ENCODE measurements at places on chromosomes 1 and 21.
A peak's percentile ranks its signal among the peaks of the same experiment; 100 is the strongest.

- DNase-seq, result no peak
These were observed 227.8 kb upstream of the RAB4A start for GRCh38 chr1:229043115-229043514.

DNA sequence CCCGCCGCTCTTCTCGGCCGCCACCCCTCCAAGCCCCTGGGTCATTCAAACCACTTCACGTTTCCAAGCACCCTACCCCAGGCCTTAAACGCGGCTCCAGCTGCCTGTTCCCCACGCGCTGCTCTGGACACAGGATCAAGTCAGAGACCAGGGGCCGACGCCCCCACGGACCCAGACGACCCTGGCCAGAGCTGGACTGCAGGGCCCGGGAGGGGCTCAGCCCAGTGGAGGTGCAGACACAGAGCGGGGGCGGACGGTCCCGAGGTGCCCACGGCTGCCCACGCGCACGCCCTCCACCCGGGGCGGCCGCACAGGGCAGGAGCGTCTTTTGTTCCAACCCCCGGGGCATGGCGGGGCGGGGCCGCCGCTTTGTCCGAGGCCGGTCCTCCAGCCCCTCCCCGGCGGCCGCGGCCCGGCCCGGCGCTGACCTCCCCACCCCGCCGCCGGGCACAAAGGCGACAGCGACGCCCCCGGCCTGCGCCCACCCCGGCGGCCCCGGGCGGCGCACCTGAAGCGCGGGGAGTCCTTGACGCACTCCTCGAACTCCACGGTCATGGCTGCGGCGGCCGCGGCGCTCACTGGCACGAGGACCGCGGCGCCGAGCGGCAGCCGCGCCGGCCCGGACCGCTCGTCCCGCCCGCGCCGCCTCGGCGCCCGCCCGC is 338 bp downstream of the ACAP3 start:
- no peak for DNase-seq

DNA sequence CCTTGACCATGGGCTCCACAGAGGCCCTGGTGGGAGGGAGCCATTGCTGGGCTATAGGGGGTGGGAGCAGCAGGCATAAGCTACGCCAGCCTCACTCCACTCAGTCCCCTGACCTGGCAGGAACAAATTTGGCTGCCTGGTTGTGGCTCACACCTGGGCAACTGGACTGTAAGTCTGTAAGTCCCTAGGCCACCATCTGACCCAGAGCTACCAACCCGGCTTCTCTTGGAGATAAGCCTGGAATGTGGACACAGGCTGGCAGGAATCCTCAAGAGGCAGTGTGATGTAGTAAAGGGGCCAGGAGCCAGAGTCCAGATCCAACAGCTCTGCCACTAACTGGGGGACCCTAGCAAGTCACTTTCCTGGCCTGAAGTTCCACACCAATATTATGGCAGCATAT is 11.4 kb downstream of the NCF2 start:
- DNase-seq, result no peak

GRCh38 chr1:224724566-224724965 is 108.4 kb downstream of the CNIH3 start:
- DNase-seq, result no peak

- DNase-seq, result no peak
These were observed 6.1 kb downstream of the AGTRAP start for GRCh38 chr1:11741919-11742558.

- no peak for DNase-seq
These were observed at the start of gene PAQR6 for GRCh38 chr1:156247460-156248322. Gene PAQR6, minus strand, starts transcription at chr1:156248056. Its CDS starts 1,325 bp downstream, at chr1:156246731.

DNA sequence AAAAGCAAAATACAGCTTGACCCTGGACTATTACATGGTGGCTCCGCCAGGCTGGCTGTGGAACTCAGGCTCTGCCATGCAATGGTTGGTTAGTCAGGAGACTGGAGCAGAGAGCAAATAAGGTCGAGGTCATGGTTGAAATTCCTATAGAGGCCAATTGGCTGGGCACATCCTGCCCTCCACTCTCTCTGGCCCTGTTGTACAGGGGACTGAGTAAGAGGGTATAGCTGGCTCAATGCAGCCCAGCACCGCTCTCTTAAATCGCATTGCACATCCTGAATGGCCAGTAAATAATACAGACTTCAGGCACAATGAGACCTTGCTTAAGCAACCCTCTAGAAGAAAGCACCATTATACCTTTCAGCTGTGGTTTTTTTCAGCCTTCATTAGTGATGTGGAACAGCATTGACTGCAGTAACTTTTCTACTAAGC is 59.3 kb upstream of the PPP2R5A start:
- DNase-seq, result no peak

DNA sequence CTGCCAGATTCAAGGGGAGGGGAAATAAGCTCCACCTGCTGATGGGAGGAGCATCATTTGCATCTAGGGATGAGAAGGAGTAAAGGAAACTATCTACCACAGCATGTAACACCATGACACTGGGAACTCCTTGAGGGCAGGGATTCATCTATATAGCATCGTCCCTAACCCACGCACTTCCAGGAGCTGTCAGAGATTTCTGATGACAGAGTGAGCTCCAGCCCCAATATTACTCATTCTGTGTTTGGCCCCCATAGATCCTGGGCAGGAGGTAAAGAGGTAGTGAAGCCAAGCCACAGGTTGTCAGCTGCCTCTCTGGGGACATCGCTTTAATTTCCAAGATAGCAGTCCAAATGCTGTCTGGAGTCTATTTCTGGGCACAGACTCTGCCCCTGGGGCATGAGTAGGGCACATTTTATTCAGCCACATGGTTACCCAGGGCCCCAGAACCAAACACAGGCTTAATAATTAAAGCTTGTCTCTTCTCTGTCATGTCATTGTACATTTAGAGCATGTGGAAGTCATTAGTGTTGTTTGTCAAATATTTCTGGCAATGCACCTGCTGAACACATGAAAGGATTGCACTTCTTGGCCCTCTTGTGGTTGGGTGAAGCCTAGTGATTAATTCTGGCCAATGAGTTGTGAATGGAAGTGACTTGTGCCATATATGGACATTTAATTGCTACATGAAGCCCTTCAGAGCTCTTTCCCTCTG is 105.9 kb upstream of the POU3F1 start:
- peak; percentile 4 for DNase-seq

- peak; percentile 53 for DNase-seq
These were observed 7.5 kb upstream of the PSEN2 start for GRCh38 chr1:226862890-226863289.

DNA sequence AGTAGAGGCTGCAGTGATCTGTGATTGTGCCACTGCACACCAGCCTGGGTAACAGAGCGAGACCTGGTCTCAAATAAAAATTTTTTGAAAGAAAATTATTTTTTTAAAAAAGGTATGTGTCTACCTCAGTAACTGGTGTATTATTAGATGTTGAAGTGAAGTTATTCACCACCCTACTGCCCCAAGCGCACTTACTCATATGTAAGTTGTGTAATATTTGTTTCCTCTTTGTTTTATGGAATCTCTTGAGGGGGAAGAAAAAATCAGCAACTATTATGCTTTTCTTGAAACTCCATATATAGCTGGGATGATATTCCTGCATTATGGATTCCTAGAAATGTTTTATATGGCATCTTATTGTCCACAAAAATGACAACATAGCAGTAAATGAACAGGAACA is 21.3 kb downstream of the RBM15 start:
- no peak for DNase-seq

DNA sequence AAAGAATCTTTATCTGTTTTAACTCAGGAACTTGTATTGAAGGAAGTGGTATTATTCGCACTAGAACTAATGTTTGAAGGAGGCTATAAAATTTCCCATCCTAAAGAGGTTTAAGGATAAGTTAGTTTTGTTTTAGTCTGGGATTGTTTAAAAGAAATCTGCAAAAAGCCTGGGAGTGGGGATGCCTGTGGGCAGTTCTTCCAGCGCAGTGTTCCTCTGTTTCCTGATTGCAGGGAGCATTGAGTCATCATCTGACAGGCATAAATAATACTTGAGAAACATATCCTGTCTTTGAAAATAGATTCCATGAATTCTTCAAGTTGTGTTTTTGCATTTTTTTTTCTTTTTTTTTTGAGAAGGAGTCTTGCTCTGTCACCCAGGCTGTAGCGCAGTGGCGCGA is 350.8 kb upstream of the PTBP2 start:
- peak; percentile 95 for DNase-seq

- no peak for DNase-seq
These were observed 260.7 kb upstream of the CSF3R start for GRCh38 chr1:36743286-36744005.

- no peak for DNase-seq
These were observed 85.2 kb upstream of the EXO1 start for GRCh38 chr1:241762713-241763339.

GRCh38 chr21:16422702-16423101 is 692.9 kb downstream of the USP25 start:
- DNase-seq, result no peak

DNA sequence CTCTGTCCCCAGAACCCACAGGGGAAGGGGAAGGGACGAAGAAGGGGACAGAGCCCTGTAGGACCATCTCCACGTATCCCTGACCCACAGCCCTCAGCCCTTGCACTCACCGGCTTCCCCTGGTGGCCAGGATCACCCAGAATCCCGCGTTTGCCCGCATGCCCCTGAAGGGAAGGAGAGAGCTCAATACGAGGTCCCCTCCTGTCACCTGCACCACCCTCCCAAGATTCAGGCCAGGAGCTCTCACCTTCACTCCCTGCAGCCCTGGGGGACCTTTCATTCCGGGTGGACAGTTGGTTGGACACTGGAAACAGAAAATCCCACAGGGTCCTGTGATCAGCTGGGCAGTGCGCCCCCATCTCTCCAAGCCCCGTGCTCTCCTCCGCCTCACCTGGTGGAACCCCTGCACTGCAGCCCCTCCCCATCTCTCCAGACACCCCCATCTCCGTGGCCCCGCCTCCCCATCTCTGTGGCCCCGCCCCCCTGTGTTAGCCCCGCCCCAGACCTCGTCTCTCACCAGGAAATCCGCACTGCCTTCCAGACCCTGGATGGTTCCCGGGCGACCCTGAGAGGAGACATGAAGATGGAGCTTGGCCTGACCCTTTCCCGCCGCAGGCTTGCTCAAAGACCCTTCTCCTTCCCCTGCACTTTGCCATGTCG is 6.0 kb downstream of the COL9A2 start:
- no peak for DNase-seq

GRCh38 chr21:38965241-38965640 is 159.5 kb downstream of the ETS2 start:
- DNase-seq, result peak; percentile 74

GRCh38 chr1:212696721-212697331 is 2.8 kb downstream of the BATF3 start:
- DNase-seq, result no peak

GRCh38 chr1:97202481-97203380 is 481.1 kb downstream of the PTBP2 start:
- DNase-seq, result no peak

- DNase-seq, result peak; percentile 93
These were observed 4.0 kb downstream of the S100A16 start for GRCh38 chr1:153608742-153609584.

DNA sequence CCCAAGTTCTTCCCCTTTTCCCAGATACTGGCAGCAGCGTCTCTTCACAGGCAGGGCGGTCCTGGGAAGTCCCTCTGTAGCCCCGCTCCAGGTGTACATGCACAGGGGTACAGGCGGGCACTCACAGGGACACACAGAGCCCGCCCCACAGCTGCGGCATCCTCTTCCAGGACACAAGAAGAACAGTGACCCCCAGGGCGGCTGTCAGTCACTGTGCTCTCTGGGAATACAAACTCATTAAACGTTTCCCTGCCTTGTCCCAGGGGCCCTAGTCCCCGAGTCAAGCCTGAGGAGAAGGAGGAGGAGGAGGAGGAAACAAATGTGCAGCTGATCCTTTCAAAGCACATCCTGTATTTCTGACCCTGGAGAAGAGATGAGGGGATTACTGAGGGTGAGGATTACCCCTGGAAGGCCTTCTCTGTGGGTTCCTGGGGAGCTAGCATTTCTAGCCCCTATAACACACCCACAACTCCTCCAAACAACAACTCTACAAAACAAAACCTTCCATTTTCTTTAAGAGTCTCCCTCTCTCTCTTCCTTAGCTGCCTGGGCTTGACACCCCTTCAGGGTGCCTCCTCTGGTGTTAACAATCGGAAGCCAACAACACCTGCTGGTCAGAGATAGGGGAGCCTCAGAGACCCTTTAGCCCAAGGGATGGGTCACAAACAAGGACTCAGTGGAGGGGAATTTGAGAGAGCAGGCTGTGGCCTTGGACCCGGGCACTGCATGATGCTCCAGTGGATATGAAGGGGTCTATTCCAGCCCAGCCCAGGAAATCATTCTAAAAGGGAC is 28.4 kb upstream of the DMBX1 start:
- DNase-seq, result no peak

GRCh38 chr1:84462118-84462517 is 16.9 kb upstream of the RPF1 start:
- DNase-seq, result no peak

GRCh38 chr1:228074954-228075730 is 7.4 kb upstream of the ARF1 start:
- DNase-seq, result no peak

- DNase-seq, result no peak
These were observed 21.3 kb upstream of the MAPKAPK2 start for GRCh38 chr1:206663362-206663761.

GRCh38 chr1:37059346-37059745 is 25.0 kb upstream of the GRIK3 start:
- DNase-seq, result no peak

DNA sequence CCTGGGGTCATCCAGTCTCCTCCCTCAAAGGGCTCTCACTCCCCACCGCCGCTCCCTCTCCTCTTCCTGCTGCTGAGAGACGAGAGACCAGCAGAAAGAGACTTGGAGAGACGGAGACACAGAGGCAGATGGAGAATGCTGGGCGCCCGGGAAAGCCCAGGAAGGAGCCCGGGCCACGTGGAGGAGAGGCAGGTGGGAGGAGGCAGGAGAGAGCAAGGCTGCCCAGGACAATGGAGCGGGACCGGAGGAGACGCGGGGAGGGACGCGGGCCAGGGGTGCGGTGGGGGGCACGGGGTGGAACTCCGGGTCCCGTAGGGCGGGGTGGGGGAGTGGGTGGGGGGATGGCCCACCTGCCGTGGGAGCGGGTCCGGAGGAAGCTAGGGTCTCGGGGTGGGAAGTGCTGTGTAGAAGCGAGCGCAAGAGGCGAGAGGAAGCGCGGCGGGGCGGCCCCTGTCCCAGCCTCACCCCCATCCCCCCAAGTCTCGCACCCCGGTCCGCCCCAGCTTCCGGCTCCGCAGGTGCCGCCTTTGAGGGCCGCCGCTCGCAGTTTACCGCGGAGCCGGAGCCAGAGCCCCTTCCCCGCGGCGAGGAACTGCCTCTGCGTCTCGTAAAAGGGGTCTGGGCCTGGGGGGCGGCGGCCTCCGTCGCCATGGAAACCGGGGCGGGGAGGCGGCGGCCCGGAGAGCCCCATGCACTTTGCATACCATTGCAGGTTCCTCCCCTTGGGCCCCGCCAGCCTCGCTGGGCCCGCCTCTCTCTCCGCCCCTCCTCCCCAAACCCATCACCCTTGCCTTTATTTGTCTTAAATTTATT is 11.7 kb upstream of the EPHA2 start:
- DNase-seq, result no peak

- DNase-seq, result no peak
These were observed 65.5 kb downstream of the DMRTB1 start for GRCh38 chr1:53524428-53525375.
